ENCODE measurements at places on chromosomes 7 and 10.

GRCh38 chr10:5527332-5528200 is 2.8 kb downstream of the CALML3 start:
- DNase-seq, result no peak

- peak; percentile 35 for DNase-seq
Measured at GRCh38 chr10:102449321-102450123, 1.8 kb downstream of the C10orf95 start.

- no peak for DNase-seq
Measured at GRCh38 chr7:126449611-126450268, 803.0 kb downstream of the GRM8 start.

DNA sequence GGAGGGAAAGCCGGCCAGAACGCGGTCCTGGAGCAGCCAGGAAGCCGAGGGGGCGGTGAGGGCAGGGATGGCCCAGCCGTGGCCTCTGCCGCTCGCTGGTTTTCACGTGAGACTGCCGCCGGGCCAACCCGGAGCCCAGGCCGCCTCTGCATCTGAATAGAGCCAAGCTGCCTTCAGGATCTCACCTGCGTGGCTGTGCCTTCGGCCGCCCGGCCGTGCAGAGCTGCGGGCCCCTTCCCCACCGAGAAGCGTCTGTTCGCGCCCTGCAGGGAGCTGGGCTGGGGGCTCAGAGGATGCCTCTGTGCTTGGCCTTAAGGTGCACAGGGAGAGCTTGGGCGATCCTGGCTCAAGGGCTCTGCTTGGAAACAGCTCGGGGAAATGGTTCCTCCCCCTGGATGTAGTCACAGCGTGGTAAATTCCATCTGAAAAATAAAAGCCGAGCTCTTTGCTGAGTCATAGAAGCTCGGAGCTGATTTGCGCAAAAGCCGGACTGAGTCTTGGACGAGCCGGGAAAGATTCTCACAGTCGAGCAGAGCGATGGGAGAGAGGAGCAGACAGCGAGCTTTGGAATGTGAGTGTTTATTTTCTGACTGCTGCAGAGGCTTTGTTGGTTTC is at the start of gene JAKMIP3:
JAKMIP3 (plus strand) TSS at position 456 of the 615 bp plus-strand sequence. CDS start 38,863 bp downstream, outside the sequence.
- no peak for DNase-seq

GRCh38 chr10:49625411-49625810 is 11.6 kb downstream of the CHAT start:
- DNase-seq, result no peak

- DNase-seq, result no peak
Measured at GRCh38 chr10:96352582-96352981, 6.2 kb downstream of the OPALIN start.

DNA sequence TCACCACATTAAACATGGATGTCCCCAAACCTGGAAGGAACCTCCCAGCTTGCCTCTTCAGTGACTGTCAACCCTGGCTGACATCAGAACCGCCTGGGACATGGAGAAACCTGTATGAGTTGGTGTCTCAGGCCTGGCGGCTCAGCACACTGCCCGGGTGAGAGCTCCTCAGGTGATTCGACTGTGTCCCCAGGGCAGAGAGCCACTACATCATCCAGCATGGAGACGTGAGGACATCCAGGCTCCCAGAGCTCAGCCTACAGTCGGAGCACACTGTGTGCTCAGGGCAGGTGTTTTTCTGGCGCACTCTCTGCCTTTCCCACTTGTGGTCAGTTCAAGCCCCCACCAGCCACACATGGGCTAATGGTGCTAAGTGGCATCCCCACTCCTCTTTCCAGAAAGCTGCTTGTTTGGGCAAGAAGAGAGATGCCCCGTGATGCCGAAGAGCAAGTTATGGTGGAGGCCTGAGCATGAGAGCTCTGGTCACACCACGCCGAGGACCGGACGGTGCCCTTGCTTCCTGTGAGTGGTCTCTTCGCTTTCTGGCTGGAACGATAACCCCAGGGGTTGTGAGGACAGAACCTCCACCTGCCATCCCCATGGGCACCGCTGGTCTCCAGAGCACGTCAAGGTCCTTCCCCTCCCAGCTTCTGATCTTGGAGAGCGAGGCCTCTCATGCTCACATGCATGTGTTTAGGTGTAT is 38.5 kb downstream of the AMZ1 start:
- DNase-seq, result no peak

- no peak for DNase-seq
Measured at GRCh38 chr7:505171-505570, 14.5 kb downstream of the PDGFA start.

DNA sequence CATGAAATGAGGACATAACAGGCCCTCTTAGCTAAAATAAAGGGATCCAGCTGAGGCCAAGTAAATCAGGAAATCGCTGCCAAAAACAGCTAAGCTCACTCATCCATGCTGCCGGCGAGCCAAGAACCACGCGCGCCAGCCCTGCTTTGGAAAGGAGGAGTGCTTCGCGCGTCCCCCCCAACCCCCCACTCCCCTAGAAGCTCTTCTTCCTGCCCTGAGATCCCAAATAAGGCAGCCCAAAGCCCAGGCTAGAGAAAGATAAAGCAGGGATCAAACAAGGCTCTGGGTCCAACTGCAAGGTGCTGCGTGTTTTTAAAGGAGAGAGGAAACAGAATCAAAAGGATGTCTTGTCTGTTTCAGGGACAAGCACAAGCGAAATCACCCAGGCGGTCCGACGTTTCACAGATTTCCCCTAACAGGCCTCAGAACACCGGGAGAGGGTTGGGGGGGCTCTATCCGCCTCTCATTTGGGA is 168.3 kb upstream of the AUTS2 start:
- DNase-seq, result no peak

DNA sequence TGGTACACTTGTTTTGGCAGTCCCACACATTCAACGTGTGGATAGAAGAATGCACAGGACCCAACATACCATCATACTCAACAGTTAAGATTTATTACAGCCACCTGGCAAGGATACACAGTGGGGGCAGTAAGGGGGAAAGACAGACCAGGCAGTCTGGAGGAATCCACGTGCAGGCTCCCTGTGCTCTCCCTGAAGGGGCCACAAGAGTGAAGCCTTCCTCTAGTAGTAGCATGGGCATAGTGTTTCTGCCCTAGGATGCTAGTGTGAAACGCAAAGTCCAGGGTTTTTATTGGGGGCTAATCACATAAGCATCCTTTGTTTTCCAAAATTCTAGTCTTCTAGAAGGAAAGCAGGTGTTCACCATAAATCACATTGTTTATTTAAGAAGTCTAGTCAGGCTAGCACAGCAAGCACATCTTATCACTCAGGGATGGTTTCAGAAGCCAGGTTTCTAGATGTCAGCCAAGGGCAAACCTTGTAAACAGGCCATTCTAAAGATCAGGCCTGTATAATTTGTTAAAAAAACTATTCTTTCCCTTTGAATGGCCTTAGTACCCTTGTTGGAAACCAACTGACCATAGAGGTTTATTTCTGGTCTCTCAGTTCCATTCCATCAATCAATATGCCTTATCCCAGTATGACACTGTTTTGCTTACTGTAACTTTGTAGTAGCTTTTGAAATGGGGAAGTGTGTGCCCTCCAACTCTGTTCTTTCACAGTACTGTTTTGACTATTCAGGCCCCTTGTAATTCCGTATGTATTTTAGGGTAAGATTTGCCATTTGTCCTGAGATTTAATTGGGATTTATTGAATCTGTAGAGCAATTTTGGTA is 12.4 kb upstream of the TFAM start:
- no peak for DNase-seq

- no peak for DNase-seq
Measured at GRCh38 chr10:70442332-70442988, 979 bp upstream of the NODAL start.

GRCh38 chr10:130748409-130749057 is 563.0 kb downstream of the TCERG1L start:
- DNase-seq, result no peak

GRCh38 chr7:70487428-70487827 is 644.5 kb upstream of the GALNT17 start:
- DNase-seq, result peak; percentile 57

DNA sequence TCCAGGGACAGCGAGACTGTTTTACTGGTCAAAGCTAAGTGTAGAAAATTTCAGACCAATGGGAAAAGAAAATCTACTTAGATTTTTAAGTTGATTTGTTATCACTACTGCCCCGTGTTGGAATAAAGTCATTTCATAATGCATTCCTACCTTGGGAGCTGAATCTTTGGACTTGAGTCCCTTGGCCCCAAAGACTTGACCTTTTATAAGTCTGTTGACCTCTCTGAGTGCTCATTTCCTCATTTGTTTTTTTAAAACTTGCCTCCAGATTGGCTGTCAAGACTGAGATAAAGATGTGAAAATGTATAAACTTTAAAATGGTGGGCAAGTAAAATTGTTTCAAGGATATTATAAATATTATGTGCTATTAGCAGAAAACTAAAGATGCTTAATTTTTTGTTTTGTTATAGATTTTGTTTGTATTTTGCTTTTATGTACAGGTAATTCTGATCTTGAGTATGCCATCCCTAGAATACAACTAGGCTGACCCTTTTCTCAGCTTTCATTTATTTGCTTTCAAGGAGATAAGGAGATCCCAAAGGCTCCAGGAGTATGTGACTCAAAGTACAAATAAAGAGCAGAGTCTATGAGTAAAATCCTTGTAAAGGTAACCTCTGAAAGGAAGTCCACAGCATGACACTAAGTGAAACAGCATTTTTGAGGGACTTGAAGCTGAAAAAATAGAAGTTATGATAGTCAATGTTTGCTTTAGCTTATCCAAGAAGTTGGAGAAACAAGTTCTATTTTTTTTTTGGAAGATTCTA is 54.6 kb downstream of the TMEM26 start:
- no peak for DNase-seq

- DNase-seq, result no peak
Measured at GRCh38 chr10:15324113-15324512, 47.0 kb downstream of the FAM171A1 start.

DNA sequence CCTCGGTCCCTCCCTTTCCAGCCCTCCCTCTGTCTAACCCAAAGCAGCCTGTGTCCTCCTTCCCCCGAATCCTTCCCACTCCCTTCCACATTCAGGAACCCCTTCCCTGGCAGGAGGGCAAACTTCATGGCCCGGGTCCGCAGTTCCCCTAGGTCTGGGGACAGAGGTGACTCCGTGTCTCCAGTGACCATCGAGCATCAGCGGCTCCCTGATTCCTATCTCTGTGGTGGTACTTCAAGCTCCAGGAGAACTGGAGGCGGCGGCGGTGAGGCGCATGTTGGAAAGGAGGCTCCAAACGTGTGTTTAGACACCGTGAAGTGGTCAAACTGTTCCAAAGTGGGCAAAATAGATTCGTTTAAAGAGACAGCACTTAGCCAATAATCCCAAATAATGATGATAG is 148.1 kb downstream of the PAXIP1 start:
- DNase-seq, result no peak

GRCh38 chr10:75229971-75230370 is 5.8 kb downstream of the COMTD1 start:
- no peak for DNase-seq

GRCh38 chr7:19928247-19928646 is 154.8 kb upstream of the TMEM196 start:
- DNase-seq, result no peak

DNA sequence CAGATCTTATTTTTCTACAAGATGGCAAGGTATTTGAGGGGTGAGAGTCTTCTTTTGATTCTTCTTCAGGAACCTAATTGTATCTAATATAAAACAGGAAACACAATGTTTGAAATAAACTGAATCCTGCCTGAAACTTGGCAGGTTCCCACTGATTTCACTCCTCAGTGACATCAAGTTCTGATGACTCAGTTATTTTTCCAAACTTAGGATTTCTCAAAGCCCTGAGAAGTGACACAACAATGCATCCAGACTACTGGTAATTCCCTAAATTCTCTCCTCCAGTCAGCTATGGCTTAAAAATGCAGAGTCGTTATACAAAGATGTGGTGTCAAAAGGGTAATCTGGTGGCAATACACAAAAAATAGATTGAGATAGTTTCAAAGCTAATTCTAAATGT is 80.9 kb downstream of the ABLIM1 start:
- no peak for DNase-seq

DNA sequence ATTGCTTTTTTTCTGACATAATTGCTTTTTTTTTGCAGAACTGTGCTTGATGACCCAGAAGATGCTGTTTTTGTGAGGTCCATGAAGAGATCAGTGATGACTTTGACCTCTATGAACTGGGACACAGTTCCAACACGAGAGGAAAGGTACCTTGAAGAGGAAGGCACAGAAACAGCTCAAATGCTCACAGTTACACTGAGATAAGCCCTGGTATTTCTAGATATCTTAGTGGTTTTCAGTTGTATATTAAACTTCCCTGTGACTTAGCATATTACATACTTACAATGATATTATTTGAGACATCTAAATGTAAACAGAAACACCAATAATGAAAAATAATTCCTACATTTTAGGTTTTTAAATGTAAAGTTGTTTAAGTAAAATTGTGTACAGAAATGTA is 54.7 kb downstream of the LRRC72 start:
- no peak for DNase-seq

DNA sequence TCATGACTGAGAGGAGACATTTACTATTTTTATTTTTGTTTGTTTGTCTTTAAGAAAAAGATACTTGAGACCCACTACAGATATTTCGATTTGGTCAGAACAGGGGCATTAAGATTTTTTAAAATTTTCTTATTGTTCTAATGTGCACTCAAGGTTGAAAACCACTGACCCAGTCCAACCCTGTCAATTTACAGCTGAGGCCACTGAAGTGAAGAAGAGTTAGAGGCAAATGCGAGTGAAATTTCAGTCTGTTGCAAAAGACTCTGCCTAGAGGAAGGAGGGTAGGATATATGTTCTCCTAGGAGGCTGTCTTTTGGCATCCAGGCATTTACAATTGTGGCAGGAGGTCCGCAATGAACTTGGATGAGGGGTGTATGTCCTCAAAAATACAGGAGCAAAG is 396.3 kb downstream of the RPS24 start:
- no peak for DNase-seq

- no peak for DNase-seq
Measured at GRCh38 chr7:11648980-11649379, 183.0 kb downstream of the THSD7A start.

DNA sequence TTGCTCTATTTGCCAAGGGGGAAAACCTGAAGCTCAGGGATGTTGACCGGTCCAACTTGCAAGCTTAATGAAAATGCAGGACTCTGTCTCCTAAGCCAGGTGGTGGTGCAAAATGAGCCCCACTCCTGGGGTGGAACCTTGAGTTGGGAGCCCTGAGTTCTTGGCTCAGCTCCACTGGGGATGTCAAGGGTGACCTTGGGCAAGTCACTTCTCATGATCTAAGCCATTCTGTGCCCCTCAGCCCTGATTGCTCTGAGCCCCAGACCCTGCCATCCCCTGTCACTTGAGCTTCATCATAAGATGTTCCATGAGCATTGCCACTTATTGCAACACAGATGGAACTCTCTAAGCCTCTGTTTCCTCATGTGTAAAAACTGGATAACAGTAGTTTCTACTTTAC is 33.9 kb downstream of the MYL10 start:
- DNase-seq, result no peak

DNA sequence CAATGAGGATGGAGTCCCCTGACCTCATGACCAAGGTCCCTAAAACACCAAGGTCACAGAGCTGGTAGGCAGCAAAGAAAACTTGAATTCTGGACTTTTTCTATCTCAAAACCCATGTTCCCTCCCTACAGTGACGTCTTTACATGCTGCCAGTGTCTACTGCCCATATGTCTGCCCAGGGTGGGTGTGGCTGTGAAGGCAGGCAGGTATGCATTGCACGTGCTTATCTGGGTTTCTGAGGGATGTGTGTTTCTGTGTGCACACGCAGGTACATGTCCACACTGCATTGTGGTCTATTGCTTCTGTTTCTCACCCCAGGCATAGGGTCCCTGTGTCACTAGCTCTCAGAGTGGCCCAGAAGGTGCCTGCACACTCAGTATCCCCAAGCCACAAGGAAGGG is 13.5 kb downstream of the ATP6V1F start:
- DNase-seq, result no peak

- no peak for DNase-seq
Measured at GRCh38 chr7:86916277-86916825, 143.1 kb downstream of the ELAPOR2 start.

GRCh38 chr7:77238703-77239136 is 39.1 kb upstream of the FGL2 start:
- no peak for DNase-seq

Data from NCI-H748 treated with DMSO at 0.1 percent for 48 hours (cell line).